Stimulated activated naive B cell treated with anti-CD40 and anti-IgM and Interleukin-4, amounts not matched to agents 10 μg/mL and 1 μg/mL and 100 μg/mL, for 72 hours (primary cell): ENCODE measurements at places on chromosomes 7 and 10.
A peak's percentile ranks its signal among the peaks of the same experiment; 100 is the strongest.

DNA sequence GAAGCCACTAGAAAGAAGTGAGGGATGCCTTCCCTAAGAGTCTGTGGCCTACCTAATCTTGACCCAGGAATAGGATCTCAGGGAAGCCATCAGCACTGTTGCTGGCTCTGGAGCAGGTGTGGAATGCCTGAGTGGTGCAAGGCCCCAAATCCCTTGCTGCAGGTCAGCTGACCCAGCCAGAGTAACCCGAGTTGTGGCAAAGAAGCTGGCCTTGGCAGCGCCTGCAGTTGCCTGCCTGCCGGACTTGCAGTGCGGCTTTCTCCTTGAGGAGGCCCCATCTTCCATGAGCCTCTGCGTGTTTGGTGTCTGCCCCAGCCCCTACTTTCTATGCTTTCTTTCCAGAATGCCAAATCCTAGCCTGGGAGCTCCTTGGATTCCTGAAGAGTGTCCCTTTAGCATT, 5.8 kb downstream of the KIAA1217 start:
- peaks cover 25% of the 10 kb centered on the region for H3K27me3 ChIP-seq
- peaks cover 4% of the 10 kb centered on the region for H3K4me1 ChIP-seq
- DNase-seq = no peak
- no peak overlapping the region for H3K4me3 ChIP-seq
- H3K36me3 ChIP-seq = no peaks in the 10 kb centered on the region

DNA sequence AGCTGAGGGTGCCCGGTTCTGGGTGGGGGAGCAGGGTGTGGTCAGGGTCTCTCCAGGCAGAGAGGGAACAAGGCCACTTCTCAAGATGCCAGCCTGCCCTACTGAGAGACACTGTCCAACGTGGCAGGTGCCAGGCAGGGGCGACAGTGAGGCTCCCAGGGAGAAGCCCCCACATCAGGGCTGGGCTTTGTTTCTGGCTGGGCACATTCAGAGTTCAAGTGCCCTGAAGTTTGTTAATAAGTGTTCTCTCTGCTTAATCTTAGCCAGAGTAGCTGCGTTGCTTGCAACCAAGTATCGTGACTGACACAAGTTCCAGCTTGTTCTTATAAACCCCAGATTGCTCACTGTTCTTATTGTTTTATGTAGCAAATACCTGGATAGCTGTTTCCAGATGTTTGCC, 21.8 kb downstream of the FOXL3 start:
- peaks cover 4% of the 10 kb centered on the region for H3K36me3 ChIP-seq
- no peak overlapping the region for H3K4me3 ChIP-seq
- H3K4me1 ChIP-seq = no peaks in the 10 kb centered on the region

DNA sequence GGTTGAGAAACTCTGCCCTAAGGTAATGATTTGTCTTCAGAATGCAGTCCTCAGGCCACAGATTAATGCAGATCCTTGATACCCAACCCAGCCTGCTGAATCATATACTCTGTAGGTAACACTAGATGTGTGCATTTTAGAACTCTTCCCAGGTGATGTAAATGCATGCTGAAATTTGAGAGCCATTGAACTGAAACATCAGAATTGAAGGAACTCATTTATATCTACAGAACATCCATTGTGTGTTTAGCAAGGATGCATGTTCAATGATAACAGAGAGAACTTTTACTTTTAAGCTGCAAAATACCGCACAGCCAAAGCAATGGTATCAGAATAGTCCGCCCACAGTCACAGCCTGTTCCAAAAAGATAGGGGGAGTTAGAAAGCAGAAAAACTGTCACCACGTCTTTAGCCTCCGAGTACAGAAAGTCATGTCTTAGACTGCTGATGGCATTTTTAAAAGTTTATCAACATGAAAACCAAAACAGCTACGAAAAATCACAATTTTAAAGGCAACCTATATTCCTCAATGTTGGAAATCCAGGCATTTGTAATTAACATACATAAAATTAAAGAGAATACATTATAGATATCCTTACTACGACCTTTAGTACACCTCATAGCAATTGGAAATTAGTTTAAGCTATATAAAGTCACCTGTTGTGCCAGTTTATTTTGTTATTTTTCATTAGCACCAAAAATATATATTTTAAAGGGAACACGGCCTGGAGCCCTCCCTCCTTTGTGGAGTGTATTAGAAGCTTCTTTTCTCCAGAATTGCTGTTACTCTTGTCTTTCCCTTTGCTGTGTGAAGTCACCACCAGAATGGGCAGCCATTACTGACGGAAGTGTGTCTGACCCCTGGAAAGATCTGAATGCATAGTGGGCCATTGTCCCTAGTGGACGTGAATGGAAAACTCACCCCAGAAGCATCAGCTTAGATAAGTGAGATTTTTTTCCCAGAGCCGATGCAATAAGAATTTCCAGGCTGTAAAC, 65.8 kb upstream of the PRKAR2B start:
- no peak overlapping the region for H3K27ac ChIP-seq
- H3K36me3 ChIP-seq = no peaks in the 10 kb centered on the region
- peaks cover 5% of the 10 kb centered on the region for H3K27me3 ChIP-seq
- H3K4me1 ChIP-seq = no peaks in the 10 kb centered on the region
- H3K4me3 ChIP-seq = no peak overlapping the region

DNA sequence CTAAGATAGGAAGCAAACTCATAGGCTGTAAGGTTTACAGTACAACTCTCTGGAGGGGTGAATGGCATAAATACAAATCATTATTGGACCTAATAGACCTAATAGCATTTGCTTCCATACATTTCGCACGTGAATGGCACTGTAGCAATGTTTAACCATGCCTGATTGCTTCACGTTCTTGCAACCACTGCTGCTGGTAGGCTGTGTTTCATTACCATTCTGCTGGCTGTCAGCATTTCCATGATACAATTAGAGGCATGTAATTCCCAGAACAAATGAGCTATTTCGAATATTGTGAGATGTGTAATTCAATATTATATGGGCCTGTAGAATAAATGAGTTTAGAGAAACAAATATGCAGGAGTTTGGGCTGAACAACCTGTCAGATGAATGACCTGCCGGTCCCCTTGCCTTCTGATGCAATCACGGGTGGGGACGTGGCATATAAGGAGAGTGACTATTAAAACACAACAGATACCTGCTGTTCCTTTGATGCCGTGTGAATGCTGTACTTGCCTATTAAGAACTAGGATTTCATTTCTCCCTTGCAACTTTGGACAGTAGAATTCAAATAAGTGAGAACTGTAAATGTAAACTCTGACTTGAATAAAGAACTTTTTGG, 393.4 kb downstream of the ACTR3B start:
- H3K4me3 ChIP-seq = no peak overlapping the region
- no peak overlapping the region for H3K27ac ChIP-seq
- DNase-seq = no peak
- H3K4me1 ChIP-seq = no peaks in the 10 kb centered on the region
- peaks cover 5% of the 10 kb centered on the region for H3K27me3 ChIP-seq

- H3K27me3 ChIP-seq = peaks cover 40% of the 10 kb centered on the region
- no peak overlapping the region for H3K27ac ChIP-seq
- H3K36me3 ChIP-seq = no peaks in the 10 kb centered on the region
- no peak for DNase-seq
- H3K4me3 ChIP-seq = no peak overlapping the region
Observed at GRCh38 chr7:30687604-30688003, 5.3 kb upstream of the CRHR2 start.

DNA sequence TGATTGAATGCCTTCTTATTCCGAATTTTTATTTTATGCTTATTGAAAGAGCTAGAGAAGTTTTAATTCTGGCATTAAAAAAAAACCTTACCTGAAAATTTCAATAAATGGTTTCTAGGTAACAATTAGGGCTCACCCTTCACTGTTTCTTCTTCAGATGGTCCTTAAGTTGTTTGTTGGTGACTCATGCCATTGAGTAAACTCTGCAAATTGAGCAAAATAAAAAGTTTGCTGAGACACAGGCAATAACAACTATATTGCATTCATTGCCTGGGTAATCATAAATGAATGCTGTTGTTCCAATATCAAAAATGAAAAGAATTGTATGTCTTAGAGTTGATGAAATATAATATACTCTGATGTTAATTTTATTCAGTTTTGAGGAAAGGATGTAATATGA, 300.3 kb downstream of the CDK14 start:
- DNase-seq = no peak
- no peaks in the 10 kb centered on the region for H3K27me3 ChIP-seq
- H3K4me3 ChIP-seq = no peak overlapping the region
- H3K36me3 ChIP-seq = peaks cover 21% of the 10 kb centered on the region

GRCh38 chr10:18504161-18504560, 147.2 kb downstream of the NSUN6 start:
- no peak for DNase-seq
- H3K36me3 ChIP-seq = no peaks in the 10 kb centered on the region
- H3K4me3 ChIP-seq = no peak overlapping the region
- H3K4me1 ChIP-seq = no peaks in the 10 kb centered on the region
- no peaks in the 10 kb centered on the region for H3K27me3 ChIP-seq

GRCh38 chr7:149716007-149716931, 57.1 kb downstream of the ZNF467 start:
- H3K4me1 ChIP-seq = peaks cover 36% of the 10 kb centered on the region
- no peak overlapping the region for H3K27ac ChIP-seq
- H3K36me3 ChIP-seq = peaks cover 13% of the 10 kb centered on the region
- DNase-seq = no peak
- H3K27me3 ChIP-seq = peaks cover 6% of the 10 kb centered on the region

GRCh38 chr10:79336739-79337138, 10.5 kb upstream of the PPIF start:
- H3K27me3 ChIP-seq = no peaks in the 10 kb centered on the region
- H3K4me1 ChIP-seq = peaks cover 14% of the 10 kb centered on the region
- H3K36me3 ChIP-seq = no peaks in the 10 kb centered on the region
- DNase-seq = no peak
- no peak overlapping the region for H3K27ac ChIP-seq
- H3K4me3 ChIP-seq = no peak overlapping the region

DNA sequence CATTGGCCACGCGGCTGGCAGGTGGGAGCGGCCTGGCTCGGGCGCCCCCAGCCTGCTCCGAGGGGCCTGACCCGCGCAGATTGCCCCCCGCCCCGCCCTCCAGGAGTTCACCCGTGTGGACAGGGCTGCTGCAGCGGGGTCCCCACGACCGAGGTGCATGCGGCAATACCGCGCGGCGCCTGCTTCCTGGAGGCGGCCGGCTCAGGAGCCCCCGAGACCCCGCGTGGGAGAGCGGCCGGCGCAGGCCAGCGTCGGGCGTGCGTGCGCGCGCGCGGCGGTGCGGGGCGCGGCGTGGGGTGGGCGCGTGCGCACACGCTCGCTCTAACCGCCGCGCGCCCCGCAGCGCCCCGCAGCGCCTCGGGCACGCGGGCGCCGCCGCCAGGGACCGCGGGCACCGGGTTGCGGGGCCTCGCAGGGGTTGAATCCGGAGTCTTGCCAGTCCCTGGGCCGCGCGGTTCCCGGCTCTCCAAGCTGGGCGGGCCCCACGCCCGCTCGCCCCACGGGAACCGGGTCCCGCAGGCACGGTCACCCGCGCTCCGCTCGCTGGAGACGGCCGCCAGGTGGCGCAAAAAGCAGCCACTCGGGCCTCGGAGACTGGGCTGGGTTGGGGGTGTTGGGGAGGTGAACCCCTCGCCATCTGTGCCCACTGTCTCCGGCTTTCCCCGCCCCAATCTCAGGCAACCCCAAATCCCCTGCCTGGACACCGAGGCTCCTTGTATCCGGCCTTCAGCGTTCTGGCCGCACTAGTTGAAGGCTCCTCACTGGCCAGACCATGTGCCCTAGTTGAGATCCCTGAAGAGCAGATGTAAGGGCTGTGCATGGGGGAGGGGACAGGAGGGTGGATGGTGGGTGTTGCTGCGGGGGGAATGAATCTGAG, 1.3 kb upstream of the ACHE start:
- H3K4me1 ChIP-seq = peaks cover 12% of the 10 kb centered on the region
- no peak overlapping the region for H3K27ac ChIP-seq
- DNase-seq = peak; percentile 30

GRCh38 chr10:50360077-50360850, 108.9 kb upstream of the ASAH2 start:
- H3K27me3 ChIP-seq = no peaks in the 10 kb centered on the region
- peak overlapping the region; percentile 14 for H3K27ac ChIP-seq
- DNase-seq = no peak

DNA sequence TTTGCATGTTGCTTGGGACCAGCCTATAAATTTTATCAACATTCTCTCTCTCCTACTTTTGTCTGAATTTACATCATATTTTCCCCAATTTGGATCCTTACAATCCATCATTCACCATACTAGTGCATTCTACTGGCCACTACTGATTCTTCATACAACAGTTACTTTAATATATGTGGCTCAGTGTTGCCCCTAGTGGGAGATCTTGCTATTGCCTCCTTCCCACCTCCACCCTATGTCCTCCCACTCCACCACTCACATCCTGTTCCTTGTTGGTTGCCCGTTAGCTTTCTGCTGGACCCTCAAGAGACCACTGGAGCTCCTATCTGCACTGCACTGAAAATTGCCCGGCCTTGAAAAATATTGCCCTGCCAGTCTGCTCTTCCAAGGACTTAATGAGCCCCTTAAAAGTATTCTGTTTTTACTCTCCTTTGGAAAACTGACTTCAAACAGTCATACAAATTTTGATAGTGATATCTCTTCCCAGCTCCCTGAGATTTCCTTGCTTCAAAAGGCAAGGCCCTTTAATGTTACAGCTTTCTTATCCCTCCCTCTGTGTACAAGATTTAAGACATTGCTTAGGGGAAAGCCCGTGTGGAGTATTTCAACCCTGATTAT, 243.2 kb upstream of the TMEM229A start:
- H3K27me3 ChIP-seq = no peaks in the 10 kb centered on the region
- no peak for DNase-seq
- no peak overlapping the region for H3K4me3 ChIP-seq
- H3K36me3 ChIP-seq = no peaks in the 10 kb centered on the region
- H3K27ac ChIP-seq = no peak overlapping the region

- H3K27ac ChIP-seq = no peak overlapping the region
- no peak for DNase-seq
- peaks cover 8% of the 10 kb centered on the region for H3K27me3 ChIP-seq
- H3K36me3 ChIP-seq = no peaks in the 10 kb centered on the region
- no peak overlapping the region for H3K4me3 ChIP-seq
- H3K4me1 ChIP-seq = no peaks in the 10 kb centered on the region
Observed at GRCh38 chr10:103812004-103812403, 43.4 kb downstream of the SH3PXD2A start.

DNA sequence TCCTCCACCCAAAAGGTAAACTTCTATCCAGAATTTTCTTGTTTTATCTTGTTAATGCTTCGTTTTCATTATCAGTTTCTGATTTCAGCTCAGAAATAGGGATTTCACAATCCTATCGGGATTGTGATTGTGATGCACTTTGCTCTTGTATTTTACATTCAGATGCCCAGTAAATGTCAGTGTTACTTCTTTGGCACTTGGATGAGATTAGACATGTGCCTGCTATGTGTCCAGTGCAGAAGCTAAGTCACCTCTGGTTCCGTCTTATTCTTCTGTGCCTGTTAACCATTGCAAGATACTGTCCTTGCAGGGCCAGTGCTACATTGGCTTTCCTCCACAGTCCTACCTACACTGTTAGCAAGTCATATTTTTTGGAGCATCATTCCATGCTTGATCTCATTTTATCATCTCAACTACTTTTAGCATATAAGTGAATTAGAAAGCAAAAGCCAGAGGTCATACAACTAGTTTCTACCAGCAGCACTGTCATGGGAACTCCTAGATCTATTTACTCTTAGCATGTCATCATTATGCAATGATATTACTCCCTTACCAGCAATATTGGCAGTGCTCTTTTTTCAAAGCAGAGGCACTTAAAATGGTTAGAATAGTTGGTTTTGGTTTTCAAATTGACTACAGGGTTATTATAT, 26.7 kb downstream of the ZNF277 start:
- H3K27ac ChIP-seq = no peak overlapping the region
- H3K36me3 ChIP-seq = peaks cover 9% of the 10 kb centered on the region
- no peak for DNase-seq

GRCh38 chr7:131219312-131220041, 108.2 kb upstream of the MKLN1 start:
- peaks cover 31% of the 10 kb centered on the region for H3K4me1 ChIP-seq
- peak overlapping the region; percentile 8 for H3K4me3 ChIP-seq
- peak overlapping the region; percentile 75 for H3K27ac ChIP-seq
- peak; percentile 20 for DNase-seq
- no peaks in the 10 kb centered on the region for H3K27me3 ChIP-seq
- no peaks in the 10 kb centered on the region for H3K36me3 ChIP-seq
